Thoracic aorta (tissue), 2 donors: ENCODE measurements at places on chromosomes 6 and 20.

GRCh38 chr6:20875369-20875963, 341.2 kb downstream of the CDKAL1 start:
- no peaks in the 10 kb centered on the region for H3K36me3 ChIP-seq
- H3K4me3 ChIP-seq = no peak overlapping the region
- H3K27ac ChIP-seq = no peak overlapping the region
- H3K27me3 ChIP-seq = no peaks in the 10 kb centered on the region
- no peak for DNase-seq

GRCh38 chr20:16167423-16168130, 405.7 kb downstream of the KIF16B start:
- no peaks in the 10 kb centered on the region for H3K36me3 ChIP-seq
- H3K4me3 ChIP-seq = no peak overlapping the region
- no peak overlapping the region for H3K27ac ChIP-seq
- no peaks in the 10 kb centered on the region for H3K4me1 ChIP-seq
- H3K27me3 ChIP-seq = no peaks in the 10 kb centered on the region
- DNase-seq = no peak

GRCh38 chr6:138844192-138844591, 48.3 kb downstream of the ECT2L start:
- no peak for DNase-seq
- no peaks in the 10 kb centered on the region for H3K36me3 ChIP-seq
- no peaks in the 10 kb centered on the region for H3K4me1 ChIP-seq
- no peak overlapping the region for H3K27ac ChIP-seq
- no peak overlapping the region for H3K4me3 ChIP-seq

DNA sequence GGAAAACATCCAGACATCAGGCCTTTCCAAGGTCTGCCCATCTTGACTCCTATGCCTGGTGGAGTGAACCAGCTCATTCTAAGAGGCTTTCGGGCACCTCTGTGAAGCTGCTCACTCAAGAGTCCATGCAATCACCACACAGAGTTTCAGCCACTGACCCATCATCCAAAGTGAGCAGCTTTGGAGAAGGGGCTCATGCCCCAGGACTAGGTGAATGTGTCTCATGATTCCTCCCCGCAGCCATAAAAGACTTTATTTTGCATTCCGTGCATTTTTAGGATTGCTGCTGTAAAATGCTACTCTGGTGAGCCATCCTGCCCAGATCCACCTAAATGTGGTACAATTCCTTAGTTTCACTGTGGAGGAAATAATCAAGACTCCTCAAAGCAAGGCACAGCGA, 44.5 kb upstream of the EZR start:
- DNase-seq = no peak
- H3K27ac ChIP-seq = no peak overlapping the region
- no peak overlapping the region for H3K4me3 ChIP-seq
- no peaks in the 10 kb centered on the region for H3K4me1 ChIP-seq
- no peaks in the 10 kb centered on the region for H3K27me3 ChIP-seq

- H3K4me3 ChIP-seq = no peak overlapping the region
- no peaks in the 10 kb centered on the region for H3K4me1 ChIP-seq
- no peaks in the 10 kb centered on the region for H3K27me3 ChIP-seq
Observed at GRCh38 chr20:58618351-58619076, 32.6 kb upstream of the STX16 start.

GRCh38 chr20:39988991-39989390, 700.0 kb downstream of the MAFB start:
- H3K27ac ChIP-seq = no peak overlapping the region
- H3K36me3 ChIP-seq = no peaks in the 10 kb centered on the region
- H3K4me1 ChIP-seq = peaks cover 20% of the 10 kb centered on the region
- no peaks in the 10 kb centered on the region for H3K27me3 ChIP-seq
- no peak overlapping the region for H3K4me3 ChIP-seq

DNA sequence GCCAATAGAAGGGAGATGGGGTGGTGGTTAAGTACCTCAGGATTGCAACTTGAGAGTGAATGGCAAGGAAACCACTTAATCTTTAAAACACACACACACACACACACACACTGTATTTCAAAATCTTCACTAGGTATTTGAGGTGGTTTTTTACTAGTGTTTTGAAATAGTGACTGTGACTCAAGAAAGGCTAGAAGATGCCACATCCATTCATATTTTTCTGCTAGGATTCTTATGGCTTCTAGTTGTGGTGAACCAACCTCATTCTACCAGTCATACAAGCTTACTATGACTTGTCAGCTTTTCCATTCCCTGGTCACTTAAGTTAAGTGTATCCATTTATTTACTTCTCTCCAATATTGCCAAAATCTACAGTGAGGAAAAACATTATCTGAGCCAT, 519.4 kb upstream of the JAG1 start:
- H3K36me3 ChIP-seq = no peaks in the 10 kb centered on the region
- H3K4me3 ChIP-seq = no peak overlapping the region
- H3K4me1 ChIP-seq = peaks cover 8% of the 10 kb centered on the region

- H3K27ac ChIP-seq = no peak overlapping the region
- no peak overlapping the region for H3K4me3 ChIP-seq
- H3K36me3 ChIP-seq = no peaks in the 10 kb centered on the region
- DNase-seq = no peak
- H3K27me3 ChIP-seq = no peaks in the 10 kb centered on the region
- no peaks in the 10 kb centered on the region for H3K4me1 ChIP-seq
Observed at GRCh38 chr20:1588533-1589460, 31.0 kb downstream of the SIRPB1 start.
